ENCODE measurements at places on chromosomes 1 and 21. TPM values are rescaled to one million over a fixed set of nuclear protein-coding genes. Genes with fewer than 3 reads are reported as not detected.

The NHLH2 gene
- 0.32 TPM for total RNA-seq

The PGLYRP3 gene
- total RNA-seq, result not detected

DNA sequence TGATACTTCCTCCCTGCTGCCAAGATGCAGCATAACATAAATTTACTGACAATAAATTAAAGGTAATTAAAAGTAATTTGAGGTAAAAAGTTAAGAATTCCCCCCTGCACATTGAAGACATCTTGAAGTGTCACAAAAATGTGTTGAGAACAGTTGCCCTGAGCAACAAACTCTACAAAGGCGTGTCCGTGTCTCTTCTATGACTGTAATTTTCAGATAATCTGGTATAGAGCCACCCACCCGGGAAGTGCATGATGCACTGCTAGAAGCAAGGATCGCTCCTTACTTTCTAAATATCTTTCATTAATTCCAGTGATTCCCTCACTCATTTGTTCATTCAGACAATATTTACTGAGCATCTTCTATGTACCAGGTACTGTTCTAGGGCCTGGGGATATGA is 11.0 kb upstream of the CASQ1 start:
- DNase-seq, result no peak

DNA sequence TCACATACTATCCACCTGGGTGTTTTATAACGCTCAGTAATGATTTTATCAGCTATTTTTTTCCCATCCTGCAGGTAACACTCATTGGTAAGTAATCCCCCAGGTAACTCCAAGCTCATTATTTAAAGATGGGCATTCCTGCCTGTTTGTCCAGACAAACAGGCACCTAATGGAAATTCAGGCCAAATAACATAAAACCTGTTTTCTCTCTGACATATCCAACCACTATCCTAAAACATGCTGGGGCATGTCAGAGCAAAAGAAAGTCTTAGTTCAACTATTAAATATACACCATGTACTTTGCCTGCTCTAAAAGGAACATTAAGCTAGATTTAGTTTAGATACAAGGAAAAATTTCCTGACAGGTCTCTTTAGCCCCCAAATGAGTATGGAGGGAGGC is 987.7 kb downstream of the TTLL7 start:
- no peak for DNase-seq

DNA sequence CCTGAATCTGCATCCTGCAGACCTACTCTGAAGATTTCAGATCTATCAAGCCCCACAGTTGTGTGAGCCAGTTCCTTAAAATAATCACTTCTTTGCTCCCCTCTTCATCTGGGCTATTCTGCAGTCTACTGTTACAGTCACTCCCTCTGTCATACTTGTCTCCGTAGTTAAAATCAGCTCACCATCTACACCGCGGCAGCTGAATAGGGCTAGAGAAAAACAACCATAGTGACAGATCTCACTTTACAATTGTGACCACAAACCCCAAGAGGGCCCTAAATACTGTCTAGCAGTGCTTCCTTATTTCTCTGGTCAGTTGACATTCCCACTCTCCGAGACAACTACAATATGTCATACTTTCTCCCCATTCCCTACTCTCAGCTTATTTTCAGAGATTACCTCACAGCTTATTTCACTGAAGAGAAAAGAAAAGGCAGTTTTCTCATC is 12.9 kb downstream of the DESI2 start:
- no peak for DNase-seq

Measured in upper lobe of right lung (tissue), 1 donor.